ENCODE measurements at places on chromosomes 16 and 17.

- DNase-seq: no peak
Observed at GRCh38 chr17:36946726-36947091, 2.0 kb upstream of the AATF start.

DNA sequence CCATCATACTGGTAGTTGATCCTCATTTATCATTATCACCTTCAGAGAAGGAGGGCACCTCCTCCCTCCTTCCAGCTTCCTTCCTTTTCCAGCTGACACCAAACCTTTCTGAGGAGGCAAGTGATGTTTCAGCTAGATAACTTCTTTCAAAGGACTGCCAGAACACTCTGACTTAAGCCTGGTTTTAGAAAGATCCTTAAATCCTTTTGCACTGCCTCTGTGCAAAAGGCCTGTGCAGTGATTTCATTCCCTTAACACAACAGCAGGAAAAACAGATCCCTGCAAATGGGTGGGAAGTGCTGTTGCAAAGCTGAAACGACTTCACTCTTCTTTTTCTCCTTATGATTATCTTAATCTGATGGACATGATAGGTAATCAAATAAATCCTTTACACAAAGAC lies 7.1 kb upstream of the KRT23 start:
- no peak for DNase-seq

DNA sequence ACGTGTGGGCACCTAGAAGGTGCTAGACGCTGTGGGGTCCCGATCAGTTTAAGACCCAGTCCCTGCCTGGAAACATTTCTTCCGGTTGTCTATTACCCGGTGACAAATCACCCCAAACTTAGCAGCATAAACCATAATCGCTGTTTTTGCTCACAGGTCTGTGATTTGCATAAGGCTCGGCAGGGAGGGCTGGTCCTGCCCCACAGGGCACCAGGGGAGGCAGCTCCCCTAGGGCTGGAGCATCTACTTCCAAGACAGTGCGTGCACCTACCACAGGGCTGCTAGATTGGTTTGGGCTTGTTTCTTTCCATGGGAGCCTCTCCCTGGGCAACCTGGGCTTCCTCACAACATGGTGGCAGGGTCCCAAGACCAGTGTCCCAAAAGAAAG lies 214.5 kb upstream of the CIBAR2 start:
- DNase-seq: no peak

GRCh38 chr17:67245073-67245693 lies at the start of gene HELZ:
TSS of gene HELZ (minus strand) at chr17:67245196. CDS start at chr17:67218804, 26,392 bp downstream.
- peak; percentile 37 for DNase-seq

- DNase-seq: no peak
Observed at GRCh38 chr17:58688521-58688920, 3.3 kb downstream of the TEX14 start.

DNA sequence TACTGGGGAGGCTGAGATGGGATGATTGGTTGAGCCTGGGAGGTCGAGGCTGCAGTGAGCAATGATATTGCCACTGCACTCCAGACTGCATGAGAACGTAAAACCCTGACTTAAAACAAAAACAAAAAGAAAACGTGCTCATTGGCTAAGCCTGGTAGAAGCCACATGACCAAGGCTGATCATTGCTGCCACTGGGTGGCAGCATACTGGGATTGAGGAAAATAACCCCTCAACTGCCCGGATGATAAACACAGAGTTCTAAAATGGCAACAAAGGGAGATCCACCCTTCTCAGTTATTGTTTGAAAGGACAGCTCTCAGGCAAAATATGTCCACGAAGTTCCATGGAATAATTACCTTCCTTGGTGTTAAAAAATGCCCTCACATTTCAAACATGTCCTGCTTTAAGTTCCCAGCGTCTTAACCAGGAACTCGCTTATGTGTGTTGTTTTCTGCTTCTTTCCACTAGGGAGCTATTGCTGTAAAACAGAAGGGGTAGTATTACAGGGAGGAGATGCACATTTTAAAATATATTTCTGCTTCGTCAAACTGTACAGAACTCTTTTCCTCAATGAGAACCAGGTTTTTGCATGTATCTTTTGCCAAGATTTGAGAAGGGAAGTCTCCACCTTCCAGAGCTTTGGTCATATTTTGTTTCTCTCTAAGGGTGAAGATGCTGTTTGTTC lies 675.3 kb downstream of the MAF start:
- DNase-seq: no peak

GRCh38 chr17:66514227-66514806 lies 211.9 kb downstream of the PRKCA start:
- DNase-seq: no peak

- no peak for DNase-seq
Observed at GRCh38 chr17:60641126-60641525, 36.5 kb upstream of the BCAS3 start.

DNA sequence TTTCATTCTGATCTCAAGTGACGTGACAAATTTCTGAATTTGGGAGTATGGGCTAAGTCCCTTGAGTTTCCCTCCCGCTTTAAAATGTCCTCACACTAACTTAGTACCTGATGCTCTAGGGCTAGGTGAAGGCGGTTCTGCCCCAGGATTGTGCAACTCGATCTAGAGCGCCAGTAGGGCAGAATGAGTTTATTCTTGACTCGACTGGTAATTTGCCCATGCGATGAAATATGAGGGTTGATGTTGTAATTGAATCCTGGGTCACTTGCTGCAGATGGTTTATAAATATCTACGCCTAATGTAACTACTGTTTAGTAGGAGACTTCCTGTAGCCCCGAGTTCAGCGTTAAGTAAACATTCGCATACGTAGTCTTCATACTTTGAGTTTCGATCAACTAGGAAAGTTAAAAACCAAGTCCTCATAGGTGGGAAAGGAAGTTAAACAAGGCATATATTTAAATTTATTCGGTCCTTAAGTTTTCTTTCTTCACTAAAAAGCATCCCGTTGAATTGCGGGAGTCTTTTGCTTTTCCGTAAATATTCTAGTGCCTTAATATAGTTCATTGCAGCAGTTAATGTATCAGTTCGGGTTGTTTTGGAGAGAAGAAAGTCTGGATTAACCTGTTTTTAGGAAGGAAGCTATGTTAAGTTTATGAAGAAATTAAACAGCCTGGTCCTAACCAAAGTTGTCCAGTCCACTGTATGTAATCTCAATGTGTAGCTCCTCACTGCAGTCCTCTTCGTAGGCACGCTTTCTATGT lies 1.6 kb downstream of the CTCF start:
- no peak for DNase-seq

GRCh38 chr17:28505986-28506665 lies at the start of gene FOXN1:
TSS of gene FOXN1 (plus strand) at chr17:28506348. CDS start at chr17:28523970, 17,622 bp downstream.
- DNase-seq: no peak

DNA sequence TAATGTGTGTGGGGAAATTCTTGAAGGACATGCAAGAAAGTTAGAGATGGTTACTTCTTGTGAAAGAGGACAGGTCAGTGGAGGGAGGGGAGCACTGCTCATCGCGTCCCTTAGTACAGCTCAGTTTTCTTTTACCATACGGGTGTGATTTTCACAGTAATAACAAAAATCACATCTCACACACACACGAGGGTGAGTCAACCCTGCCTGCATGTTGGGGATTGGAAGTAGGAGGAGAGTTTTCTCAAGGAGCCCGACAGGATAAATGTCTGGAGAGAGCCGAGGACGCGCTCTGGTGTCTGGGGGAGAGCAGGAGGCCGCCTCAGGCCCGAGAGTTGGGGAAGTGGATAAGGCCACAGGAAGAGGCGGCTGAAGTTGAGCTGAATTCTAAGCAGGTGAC lies 16.4 kb downstream of the PLCD3 start:
- no peak for DNase-seq

GRCh38 chr17:65057531-65058090 lies 1.1 kb upstream of the GNA13 start:
- no peak for DNase-seq

DNA sequence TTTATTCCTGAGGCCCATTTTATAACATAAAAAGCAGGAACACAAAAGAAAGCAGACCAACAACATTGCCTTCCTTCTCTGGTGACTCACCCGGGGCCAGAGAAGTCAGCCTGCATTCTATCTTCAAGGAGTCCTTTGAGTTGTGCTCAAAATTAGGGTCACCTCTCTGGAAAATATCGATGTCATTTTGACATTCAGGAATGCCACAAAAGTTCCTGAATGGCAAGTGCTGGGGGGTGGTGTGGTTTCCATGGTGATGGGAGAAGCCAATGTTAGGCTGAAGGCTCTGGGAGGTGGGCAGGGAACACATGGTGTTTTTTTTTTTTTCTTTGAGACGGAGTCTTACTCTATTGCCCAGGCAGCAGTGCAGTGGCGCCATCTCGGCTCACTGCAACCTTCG lies 159.6 kb downstream of the HAPSTR1 start:
- no peak for DNase-seq

DNA sequence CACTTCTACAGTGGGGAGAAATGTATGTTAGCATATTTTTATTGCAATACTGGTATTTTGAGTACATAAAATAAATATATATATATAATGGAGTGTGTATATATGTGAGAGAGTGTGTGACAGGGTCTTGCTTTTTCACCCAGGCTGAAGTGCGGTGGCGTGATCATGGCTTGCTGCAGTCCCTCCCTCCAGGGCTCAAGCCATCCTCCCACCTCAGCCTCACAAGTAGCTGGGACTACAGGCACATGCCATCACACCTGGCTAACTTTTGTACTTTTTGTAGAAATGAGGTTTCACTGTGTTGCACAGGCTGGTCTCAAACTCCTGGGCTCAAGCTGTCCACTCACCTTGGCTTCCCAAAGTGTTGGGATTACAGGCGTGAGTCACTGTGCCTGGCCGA lies 4.1 kb downstream of the CYLD start:
- DNase-seq: no peak

- no peak for DNase-seq
Observed at GRCh38 chr17:41681776-41682175, 6.9 kb upstream of the EIF1 start.

- no peak for DNase-seq
Observed at GRCh38 chr16:57390636-57391295, 13.8 kb upstream of the CCL17 start.

All from bone marrow (tissue), 2 donors.